ENCODE measurements at places on chromosomes 4 and X.

DNA sequence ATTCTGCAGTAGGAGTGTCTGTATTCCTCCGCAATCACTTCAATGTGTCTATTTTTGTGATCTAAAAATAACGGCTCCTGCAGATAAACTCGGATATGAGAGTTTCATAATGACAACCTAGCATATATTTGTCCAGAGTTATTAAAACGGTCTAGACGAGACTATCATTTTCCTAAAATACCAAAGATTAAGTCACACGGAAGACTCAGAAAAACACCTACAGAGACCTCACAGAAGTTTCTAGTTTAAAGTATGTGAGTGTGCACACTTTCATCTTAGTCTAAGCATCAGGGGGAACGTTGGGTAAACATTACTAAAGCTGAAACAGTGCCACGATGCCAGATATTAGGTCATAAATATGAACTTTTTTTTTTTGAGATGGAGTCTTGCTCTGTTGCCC is 156.9 kb downstream of the AFAP1 start:
- DNase-seq: no peak

DNA sequence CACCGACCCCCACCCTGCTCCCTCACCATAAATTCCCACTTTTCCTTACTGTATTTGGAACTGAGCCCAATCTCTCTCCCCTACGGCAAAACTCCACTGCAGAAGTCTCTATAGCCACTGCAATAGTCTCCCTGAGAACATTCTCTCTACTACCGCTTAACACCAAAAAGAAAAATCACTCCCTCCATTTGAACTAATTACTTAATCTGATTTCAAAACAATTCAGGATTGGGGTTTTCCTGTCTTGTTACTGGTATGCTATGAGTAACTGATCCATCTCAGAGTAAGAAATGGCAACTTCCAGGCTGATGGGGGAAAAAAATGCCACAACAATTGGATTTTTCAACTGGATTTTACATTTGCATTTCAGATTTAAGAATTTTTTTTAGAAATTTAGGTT is 5.8 kb downstream of the PAPSS1 start:
- DNase-seq: no peak

- DNase-seq: no peak
Measured at GRCh38 chr4:47002580-47002979, 9.2 kb upstream of the GABRA4 start.

DNA sequence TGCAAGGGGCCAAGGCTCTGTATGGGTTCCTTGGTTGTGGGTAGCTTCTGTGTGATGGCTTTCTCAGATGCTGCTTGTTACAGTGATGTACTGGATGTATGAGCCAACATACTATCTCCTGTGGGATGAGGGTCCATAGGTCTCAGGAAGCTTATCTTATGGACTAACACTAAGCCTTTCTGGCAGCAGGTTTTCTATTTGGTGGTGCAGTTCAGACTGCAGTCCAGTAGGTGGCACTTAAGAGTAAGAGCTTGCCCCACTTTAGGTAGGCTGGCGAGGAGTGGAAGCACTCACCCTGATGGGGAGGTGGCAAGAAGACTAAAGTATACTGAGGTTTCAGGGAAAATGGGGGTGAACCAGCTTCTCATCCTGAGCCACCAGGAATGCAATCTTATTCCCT is 306.7 kb upstream of the MAOA start:
- peak; percentile 55 for DNase-seq
